ENCODE measurements at places on chromosomes 7 and 10. TPM values are rescaled to one million over a fixed set of nuclear protein-coding genes. Genes with fewer than 3 reads are reported as not detected.

NCF1 gene
- total RNA-seq: 0.82 TPM

PODXL gene
- total RNA-seq: 43.7 TPM

PRSS37 gene
- not detected for total RNA-seq

ADGRA1 gene
- 3.3 TPM for total RNA-seq

All from tongue (tissue), 3 donors.